ENCODE measurements at places on chromosomes 11 and 22.
A peak's percentile ranks its signal among the peaks of the same experiment; 100 is the strongest.

- ATAC-seq, result no peak
Observed at GRCh38 chr11:34869425-34869824, 46.8 kb downstream of the APIP start.

- ATAC-seq, result no peak
Observed at GRCh38 chr11:115769891-115770290, 265.7 kb upstream of the CADM1 start.

DNA sequence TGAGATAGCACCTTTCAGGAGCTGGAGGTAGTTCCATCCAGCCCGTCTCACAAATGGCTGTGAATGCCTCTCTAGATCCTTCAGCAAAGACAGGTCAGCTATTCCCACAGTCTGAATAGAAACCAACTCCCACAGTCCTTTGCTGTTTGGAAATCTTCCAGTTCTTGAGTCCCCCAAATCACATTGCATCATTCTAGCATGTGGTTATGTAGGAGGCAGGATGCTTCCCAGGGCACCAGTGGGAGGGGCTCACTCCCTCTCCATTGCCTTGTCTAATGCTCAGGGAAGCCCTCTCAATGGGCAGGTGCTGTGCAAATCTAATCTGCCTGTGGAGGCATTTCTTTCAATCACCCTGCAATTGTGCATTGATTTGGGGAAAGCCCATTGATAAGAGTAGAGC, 14.6 kb downstream of the NAV2 start:
- ATAC-seq, result no peak

- no peak for ATAC-seq
Observed at GRCh38 chr11:115665958-115666357, 161.7 kb upstream of the CADM1 start.

DNA sequence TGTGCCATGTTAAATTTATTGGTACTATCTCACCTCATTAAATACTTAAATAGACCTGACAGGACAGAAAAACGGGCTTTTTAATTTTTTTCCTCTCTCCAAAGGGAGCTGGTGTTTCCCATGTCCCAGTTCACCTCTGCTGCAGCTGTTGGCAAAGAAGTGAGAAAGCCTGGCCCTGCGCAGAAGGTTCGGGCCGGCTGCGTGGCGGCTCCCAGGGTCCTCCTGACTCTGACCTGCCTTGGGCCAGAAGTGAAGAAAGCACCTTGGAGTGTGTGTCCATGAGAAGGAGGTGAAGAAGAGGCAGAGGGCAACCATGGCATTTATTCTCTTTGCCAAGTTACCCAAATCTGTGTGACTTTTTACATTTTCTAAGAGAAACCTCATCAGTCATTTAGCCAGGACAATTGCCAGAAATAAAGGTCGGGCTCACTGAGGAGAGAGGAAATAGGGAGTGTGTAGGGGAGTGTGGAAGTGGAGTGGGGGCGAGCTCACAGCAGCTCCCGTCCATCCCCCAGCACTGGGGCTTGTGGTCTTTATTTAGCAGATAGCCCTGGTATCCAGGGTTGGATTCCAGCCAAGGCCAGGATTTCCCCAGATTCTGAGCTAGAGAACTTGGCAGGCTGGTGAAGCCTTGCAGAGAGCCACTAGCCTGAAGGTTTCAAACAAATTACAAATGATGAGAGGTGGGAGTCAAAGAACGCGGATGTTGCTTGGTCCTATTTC, 102.4 kb upstream of the CADM1 start:
- no peak for ATAC-seq

DNA sequence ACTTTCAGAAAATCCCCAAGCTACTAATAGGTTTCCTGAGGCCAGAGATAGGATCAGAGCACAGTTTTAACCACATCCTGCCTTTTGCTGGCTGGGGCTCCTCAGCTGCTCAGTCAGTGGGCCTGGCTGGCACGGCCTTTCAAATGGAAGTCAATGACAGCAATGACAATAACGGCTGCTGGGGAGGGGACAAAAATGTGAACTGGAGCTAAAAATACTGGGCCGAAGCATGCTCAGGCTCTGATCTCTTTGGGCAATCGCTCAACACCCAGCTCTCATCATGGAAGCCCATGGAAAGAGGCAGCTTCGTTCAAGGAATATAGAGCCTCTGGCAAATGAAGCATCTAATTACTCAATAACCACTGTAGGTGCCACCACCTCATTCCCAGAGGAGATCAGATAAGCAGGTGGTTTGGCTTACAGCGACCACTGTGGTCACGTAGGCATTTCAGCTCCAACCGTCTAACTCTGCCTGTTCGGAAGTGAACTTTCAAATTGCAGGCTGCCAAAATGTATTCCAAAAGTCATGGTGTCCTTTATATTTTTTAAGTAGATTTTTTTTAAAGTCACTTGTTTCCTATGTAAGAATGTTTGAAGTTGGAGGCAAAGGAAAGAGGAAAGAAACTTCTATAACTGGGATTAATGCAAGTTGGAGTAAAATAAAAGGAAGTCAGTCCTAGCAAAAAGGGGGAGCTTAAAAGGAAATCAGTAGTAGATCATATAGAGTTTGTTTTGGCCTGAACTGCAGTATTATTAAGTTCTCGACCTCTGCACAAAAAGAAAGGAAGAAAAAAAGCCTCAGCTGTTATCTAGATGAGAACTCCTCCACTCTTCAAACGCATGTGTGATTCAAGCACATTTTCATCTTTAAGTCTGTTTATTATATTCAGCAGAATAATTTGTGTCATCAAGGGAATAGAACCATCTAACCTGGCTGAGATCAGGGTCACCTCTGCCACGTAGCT, 14.1 kb downstream of the WT1 start:
- no peak for ATAC-seq

GRCh38 chr11:72787216-72788104, 6.4 kb downstream of the STARD10 start:
- ATAC-seq, result no peak

DNA sequence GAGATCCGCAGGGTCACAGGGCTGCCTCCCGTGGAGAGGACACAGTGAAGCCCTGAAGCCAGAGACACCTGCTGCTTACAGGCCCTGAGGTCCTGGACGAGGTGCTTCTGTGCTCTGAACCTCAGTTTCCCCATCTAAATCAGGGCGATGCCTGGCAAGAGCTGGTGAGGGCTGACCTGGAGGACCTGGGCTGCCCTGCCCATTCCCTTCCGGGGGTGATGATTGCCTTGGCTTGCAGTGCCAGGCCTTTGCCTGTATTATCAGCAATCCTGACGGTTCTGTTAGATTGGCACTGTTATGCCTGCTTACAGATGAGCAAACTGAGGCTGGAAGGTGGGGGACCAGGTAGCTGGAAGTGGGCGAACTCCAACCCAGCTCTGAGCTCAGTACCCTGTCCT, 7.8 kb upstream of the GTSE1 start:
- no peak for ATAC-seq

DNA sequence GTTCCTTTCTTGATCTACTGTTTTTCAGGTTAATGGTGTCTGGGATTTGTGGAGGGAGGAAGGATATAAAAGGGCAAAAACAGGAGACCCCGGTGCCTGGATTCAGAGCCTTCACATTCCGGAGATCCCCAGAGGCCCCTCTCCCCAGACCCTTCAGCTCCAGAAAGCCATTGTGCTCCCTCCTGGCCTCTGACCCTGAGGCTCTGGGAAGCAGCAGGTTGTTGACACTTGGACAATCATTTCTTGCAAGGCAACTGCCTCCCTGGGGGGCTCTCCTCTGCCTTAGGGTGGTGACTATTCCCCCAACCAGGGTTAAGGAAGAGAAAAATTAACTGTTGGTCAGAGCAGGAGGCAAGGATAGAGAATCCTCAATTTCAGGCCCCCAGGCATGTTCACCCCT, 86.9 kb upstream of the NNMT start:
- ATAC-seq, result no peak

DNA sequence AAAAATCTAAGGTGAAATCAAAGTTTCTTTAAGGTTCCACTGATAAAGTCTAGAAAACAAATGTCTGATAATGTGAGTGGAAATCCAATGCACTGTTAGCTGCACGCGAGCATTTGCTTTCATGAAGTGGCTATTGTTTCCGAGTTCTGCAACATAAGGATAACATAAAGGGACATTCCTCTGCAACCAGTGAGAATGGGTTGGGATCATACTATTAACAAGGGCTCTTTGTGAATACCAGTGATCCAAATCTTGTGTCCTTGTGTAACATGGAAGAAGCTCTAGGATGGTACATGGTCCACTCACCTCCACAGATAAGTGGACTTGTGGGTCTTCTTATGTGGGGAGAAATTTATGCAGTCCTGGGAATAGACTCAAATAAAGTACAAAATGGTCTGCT, 24.6 kb downstream of the APIP start:
- no peak for ATAC-seq

GRCh38 chr11:117381481-117382387, 54.1 kb downstream of the CEP164 start:
- ATAC-seq, result no peak

DNA sequence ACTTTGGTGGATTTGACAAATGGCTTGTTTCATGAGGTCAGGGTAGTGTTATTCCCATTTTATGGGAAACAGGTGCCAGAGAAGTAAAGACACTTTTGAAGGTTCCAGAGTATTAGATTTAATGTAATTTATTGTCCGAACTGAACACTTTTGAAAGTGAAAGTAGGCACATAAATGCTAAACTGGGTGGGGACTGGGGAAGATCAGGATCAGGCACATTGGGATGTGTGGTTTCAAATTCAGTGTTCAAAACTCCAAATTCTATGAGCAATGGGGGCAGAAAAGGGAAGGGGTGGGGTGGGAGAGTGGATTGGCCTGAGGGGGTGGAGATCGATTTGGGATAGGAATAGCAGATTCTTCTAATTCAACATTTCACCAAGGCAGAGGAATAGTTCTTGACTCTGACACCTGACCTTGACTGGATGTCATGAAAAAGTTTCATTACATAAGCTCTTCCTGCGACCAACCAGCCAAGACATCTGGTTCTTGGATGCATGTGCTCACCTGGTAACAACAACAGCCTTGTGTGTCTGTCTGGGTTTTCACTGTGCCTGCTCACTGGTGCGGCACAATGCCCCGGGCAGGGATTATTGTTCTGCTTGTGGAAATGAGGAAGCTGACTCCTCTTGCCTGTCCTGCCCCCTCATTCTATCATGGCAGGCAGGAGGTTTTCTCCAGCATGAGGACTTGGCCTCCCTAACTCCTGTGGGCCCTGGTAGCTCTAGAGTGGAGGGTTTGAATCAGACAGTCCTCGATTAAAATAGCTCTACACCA, 10.8 kb downstream of the PPFIBP2 start:
- no peak for ATAC-seq

- peak; percentile 17 for ATAC-seq
Observed at GRCh38 chr22:30245985-30246813, at the start of gene LIF. Gene LIF (minus strand): TSS chr22:30246759. CDS start chr22:30246695, 64 bp downstream.

- no peak for ATAC-seq
Observed at GRCh38 chr11:11574373-11575287, 47.2 kb downstream of the GALNT18 start.

- no peak for ATAC-seq
Observed at GRCh38 chr11:73386546-73386945, 10.3 kb downstream of the RELT start.

Data from gastroesophageal sphincter (tissue), 4 donors.